ENCODE measurements at places on chromosomes 4 and X. TPM values are rescaled to one million over a fixed set of nuclear protein-coding genes. Genes with fewer than 3 reads are reported as not detected.
A peak's percentile ranks its signal among the peaks of the same experiment; 100 is the strongest.

The TCEAL2 gene
- 3.3 TPM for polyA plus RNA-seq

The POF1B gene
- 0.17 TPM for polyA plus RNA-seq

The SPOCK3 gene
- polyA plus RNA-seq: 0.85 TPM

GRCh38 chr4:151581570-151581969 lies 172.6 kb downstream of the FHIP1A start:
- no peak for DNase-seq
- no peaks in the 10 kb centered on the region for H3K36me3 ChIP-seq
- H3K4me1 ChIP-seq: no peaks in the 10 kb centered on the region
- no peaks in the 10 kb centered on the region for H3K27me3 ChIP-seq

DNA sequence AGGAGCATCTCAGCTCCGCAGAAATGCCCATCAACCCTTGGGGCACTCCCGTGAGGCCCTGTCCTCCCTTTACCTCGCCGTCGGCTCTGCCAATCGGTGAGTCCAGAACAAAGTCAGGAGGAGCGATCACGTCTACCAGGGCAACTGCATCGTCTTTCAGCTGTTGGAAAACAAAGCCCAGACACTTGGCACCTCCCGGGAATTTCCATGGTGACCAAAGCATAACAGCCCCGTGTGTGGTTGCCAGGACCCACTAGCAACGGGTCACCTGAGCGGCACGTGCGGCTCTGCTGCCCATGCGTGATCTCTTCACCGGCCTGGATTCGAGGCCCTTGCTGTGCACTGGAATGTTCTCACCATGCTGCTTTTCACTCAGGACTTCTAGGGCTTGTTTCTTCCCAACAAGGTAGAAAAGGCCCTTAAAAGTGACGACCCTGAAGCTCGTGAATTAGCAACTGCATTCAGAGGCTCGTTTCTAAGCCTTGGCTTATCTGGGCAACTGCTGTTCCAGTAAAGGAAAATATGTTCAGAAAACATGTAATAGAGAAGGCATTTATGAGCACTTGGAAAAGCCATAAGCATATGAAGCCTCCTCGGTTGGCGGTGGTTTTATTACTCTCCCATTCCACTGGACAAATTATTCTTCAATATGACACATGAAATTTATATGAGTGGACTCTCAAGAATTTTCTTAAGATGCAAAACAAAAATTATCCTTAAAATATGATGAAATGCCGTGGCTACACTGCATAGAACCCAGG lies 69.5 kb downstream of the ACOX3 start:
- H3K36me3 ChIP-seq: peaks cover 24% of the 10 kb centered on the region
- H3K4me3 ChIP-seq: no peak overlapping the region
- H3K27me3 ChIP-seq: no peaks in the 10 kb centered on the region
- no peak overlapping the region for H3K27ac ChIP-seq
- H3K4me1 ChIP-seq: no peaks in the 10 kb centered on the region

DNA sequence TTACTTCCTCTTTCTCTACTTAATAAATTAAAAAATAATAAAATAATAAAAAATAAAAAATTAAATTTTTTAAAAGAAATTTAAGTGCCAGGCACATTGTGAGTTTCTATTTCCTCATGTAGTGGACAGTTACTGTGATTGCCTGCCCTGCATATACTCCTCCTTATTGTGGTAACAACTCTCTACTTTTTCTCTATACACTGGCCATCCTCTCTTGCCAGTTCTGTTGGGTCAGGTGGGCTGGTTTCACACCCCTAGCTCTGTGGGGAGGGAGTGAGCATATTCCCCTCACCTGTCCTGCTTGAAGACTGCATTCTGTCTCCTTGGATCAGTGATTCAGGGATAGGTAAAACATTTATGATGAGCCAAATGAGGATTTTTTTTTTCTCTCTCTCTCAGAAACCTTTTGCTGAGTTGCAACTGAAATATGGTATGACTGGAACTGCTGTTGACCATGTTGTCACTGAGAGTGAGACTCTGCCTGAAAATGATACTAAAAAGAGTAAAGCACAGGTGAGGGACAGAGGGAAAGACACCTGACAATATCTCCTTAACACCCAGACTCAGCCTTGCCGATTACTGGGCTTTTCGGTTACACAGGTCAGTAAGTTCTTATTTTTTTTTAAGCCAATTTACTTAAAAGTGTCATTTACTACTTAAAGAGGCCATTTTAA lies 37.2 kb downstream of the CXXC4 start:
- no peak for DNase-seq
- H3K27me3 ChIP-seq: no peaks in the 10 kb centered on the region
- H3K4me3 ChIP-seq: no peak overlapping the region
- H3K4me1 ChIP-seq: no peaks in the 10 kb centered on the region
- H3K36me3 ChIP-seq: no peaks in the 10 kb centered on the region
- no peak overlapping the region for H3K27ac ChIP-seq

- peak overlapping the region; percentile 53 for H3K27ac ChIP-seq
- H3K4me1 ChIP-seq: peaks cover 8% of the 10 kb centered on the region
- DNase-seq: no peak
- no peaks in the 10 kb centered on the region for H3K36me3 ChIP-seq
- H3K27me3 ChIP-seq: no peaks in the 10 kb centered on the region
- H3K4me3 ChIP-seq: no peak overlapping the region
Measured at GRCh38 chrX:119503484-119503861, 35.2 kb downstream of the SLC25A5 start.

DNA sequence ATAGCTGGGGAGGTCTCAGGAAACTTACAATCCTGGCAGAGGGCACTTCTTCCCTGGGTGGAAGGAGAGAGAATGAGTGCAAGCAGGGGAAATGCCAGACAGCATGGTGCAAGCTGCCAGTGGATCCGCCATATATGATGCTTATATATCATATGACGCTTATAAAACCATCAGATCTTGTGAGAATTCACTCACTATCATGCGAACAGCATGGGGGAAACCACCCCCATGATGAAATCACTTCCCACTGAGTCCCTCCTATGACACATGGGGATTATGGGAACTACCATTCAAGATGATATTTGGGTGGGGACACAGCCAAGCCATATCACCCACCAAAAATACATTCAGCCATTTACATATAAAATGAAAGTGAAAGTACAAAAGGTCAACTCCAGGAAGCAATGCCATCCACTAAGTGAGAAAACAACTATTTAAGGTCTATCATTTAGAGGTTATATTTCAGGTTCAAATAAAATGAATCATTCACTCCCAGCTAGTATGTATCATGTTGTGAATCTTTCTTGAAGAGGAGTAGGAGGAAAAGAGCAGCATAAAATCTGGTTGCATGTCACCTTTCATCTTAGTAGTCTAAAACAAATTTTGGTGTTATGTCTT lies 20.3 kb upstream of the DYNLT3 start:
- H3K4me3 ChIP-seq: no peak overlapping the region
- no peaks in the 10 kb centered on the region for H3K27me3 ChIP-seq
- no peaks in the 10 kb centered on the region for H3K4me1 ChIP-seq
- no peak overlapping the region for H3K27ac ChIP-seq

GRCh38 chr4:163865010-163865409 lies 370.5 kb downstream of the TMA16 start:
- no peaks in the 10 kb centered on the region for H3K36me3 ChIP-seq
- H3K4me1 ChIP-seq: no peaks in the 10 kb centered on the region
- DNase-seq: no peak
- no peak overlapping the region for H3K4me3 ChIP-seq
- H3K27ac ChIP-seq: no peak overlapping the region
- H3K27me3 ChIP-seq: no peaks in the 10 kb centered on the region

GRCh38 chrX:153638041-153638371 lies 9.0 kb upstream of the DUSP9 start:
- peaks cover 11% of the 10 kb centered on the region for H3K27me3 ChIP-seq
- H3K27ac ChIP-seq: no peak overlapping the region
- no peaks in the 10 kb centered on the region for H3K36me3 ChIP-seq
- H3K4me3 ChIP-seq: no peak overlapping the region

DNA sequence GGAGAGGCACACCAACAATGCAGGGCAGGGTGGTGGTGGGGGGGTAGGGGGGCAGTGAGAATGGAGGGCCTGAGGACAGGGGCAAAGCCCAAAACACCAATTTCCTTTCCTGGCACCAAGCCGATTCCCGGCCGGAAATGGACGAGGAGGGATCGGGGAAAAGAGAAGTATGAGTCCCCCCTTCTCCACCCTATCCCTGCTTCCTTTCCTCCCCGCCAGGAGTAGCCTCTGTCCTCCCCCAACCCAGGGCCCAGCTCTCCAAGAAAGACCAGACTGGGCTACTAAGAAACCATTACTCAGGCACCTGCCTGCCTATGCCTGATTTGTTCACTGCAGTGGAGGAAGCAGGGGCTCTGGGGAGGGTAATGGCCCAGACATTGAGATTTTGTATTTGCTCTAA lies 402 bp downstream of the CCDC120 start:
- H3K36me3 ChIP-seq: peaks cover 6% of the 10 kb centered on the region
- H3K27ac ChIP-seq: no peak overlapping the region
- H3K4me1 ChIP-seq: no peaks in the 10 kb centered on the region

Measured in left lung (tissue), 14 donors.